Cardiac atrium fibroblast (primary cell): ENCODE measurements at places on chromosomes 7 and 10. TPM values are rescaled to one million over a fixed set of nuclear protein-coding genes. Genes with fewer than 3 reads are reported as not detected.

The MSMB gene
- not detected in 2 replicates for total RNA-seq

The TCERG1L gene
- total RNA-seq: not detected in 2 replicates

The CARD11 gene
- total RNA-seq: 0.49 TPM in 1 of 2 replicates, not detected in the other

The CFAP70 gene
- 0.16 and 0.18 TPM in 2 replicates for total RNA-seq

The SUN3 gene
- not detected in 2 replicates for total RNA-seq

The CAMK2B gene
- 0.36 and 0.97 TPM in 2 replicates for total RNA-seq

The H2BK1 gene
- total RNA-seq: not detected in 2 replicates

The ITIH5 gene
- total RNA-seq: 0.18 TPM in 1 of 2 replicates, not detected in the other

The SFXN4 gene
- 14.6 and 70.4 TPM in 2 replicates for total RNA-seq

The NPTX2 gene
- 49.5 and 88.5 TPM in 2 replicates for total RNA-seq

The RBP4 gene
- 2.1 TPM in 1 of 2 replicates, not detected in the other for total RNA-seq

The DEPP1 gene
- 57.2 and 84.2 TPM in 2 replicates for total RNA-seq

The CACNA2D1 gene
- 69.7 and 106 TPM in 2 replicates for total RNA-seq

The RAPGEF5 gene
- 10.5 and 42.4 TPM in 2 replicates for total RNA-seq

The WDR11 gene
- total RNA-seq: 29.6 and 30.9 TPM in 2 replicates

The CYP2C19 gene
- not detected in 2 replicates for total RNA-seq

The NAT16 gene
- total RNA-seq: not detected in 2 replicates

The ELN gene
- 22.7 and 36.3 TPM in 2 replicates for total RNA-seq

The ADARB2 gene
- total RNA-seq: not detected in 2 replicates

The TMEM196 gene
- total RNA-seq: not detected in 2 replicates

The CRHR2 gene
- not detected in 2 replicates for total RNA-seq

The MKI67 gene
- total RNA-seq: 5.1 and 8.3 TPM in 2 replicates

The PON3 gene
- not detected in 2 replicates for total RNA-seq

The CUZD1 gene
- total RNA-seq: 0.16 and 0.18 TPM in 2 replicates

The TAF3 gene
- total RNA-seq: 0.54 and 1.9 TPM in 2 replicates

The COBL gene
- not detected in 2 replicates for total RNA-seq

The GPR37 gene
- total RNA-seq: 0.36 TPM in 1 of 2 replicates, not detected in the other

The LIPK gene
- total RNA-seq: not detected in 2 replicates

The MYL10 gene
- total RNA-seq: not detected in 2 replicates

The HKDC1 gene
- total RNA-seq: 0.18 and 0.49 TPM in 2 replicates

The CPED1 gene
- total RNA-seq: 10.5 and 11.4 TPM in 2 replicates

The NPC1L1 gene
- 0.18 TPM in 1 of 2 replicates, not detected in the other for total RNA-seq

The AQP1 gene
- 4.4 and 7.9 TPM in 2 replicates for total RNA-seq

The NUPR2 gene
- not detected in 2 replicates for total RNA-seq

The FAM25A gene
- total RNA-seq: not detected in 2 replicates

The TAS2R5 gene
- total RNA-seq: 0.16 and 2.7 TPM in 2 replicates

The SOSTDC1 gene
- total RNA-seq: not detected in 2 replicates

The GJD4 gene
- total RNA-seq: not detected in 2 replicates

The ACADSB gene
- 4.2 and 7.1 TPM in 2 replicates for total RNA-seq

The AKR1C1 gene
- 48.6 and 92.2 TPM in 2 replicates for total RNA-seq

The GNGT1 gene
- total RNA-seq: not detected in 2 replicates

The ADRA2A gene
- 0.16 and 0.36 TPM in 2 replicates for total RNA-seq

The ACBD7 gene
- total RNA-seq: 0.16 and 0.18 TPM in 2 replicates

The MYO1G gene
- not detected in 2 replicates for total RNA-seq

The PCBD1 gene
- 13.5 and 22.5 TPM in 2 replicates for total RNA-seq

The SEMA4G gene
- total RNA-seq: 0.81 and 4.2 TPM in 2 replicates

The METTL2B gene
- total RNA-seq: 18.2 and 20.9 TPM in 2 replicates

The SLC16A12 gene
- 3.6 and 5.8 TPM in 2 replicates for total RNA-seq

The COX19 gene
- total RNA-seq: 3.8 and 5.3 TPM in 2 replicates

The GALNT17 gene
- 0.65 TPM in 1 of 2 replicates, not detected in the other for total RNA-seq

The ZMIZ1 gene
- 19.1 and 24.3 TPM in 2 replicates for total RNA-seq

The CDK1 gene
- 12.1 and 24.8 TPM in 2 replicates for total RNA-seq

The POLR2J gene
- total RNA-seq: 26.4 and 27.4 TPM in 2 replicates

The NEBL gene
- 3.2 and 8.3 TPM in 2 replicates for total RNA-seq

The CTAGE6 gene
- not detected in 2 replicates for total RNA-seq

The NME8 gene
- not detected in 2 replicates for total RNA-seq

The ARHGEF35 gene
- total RNA-seq: 0.65 TPM in 1 of 2 replicates, not detected in the other

The ANKRD7 gene
- 3.2 TPM in 1 of 2 replicates, not detected in the other for total RNA-seq

The TMEM184A gene
- total RNA-seq: not detected in 2 replicates
